Stimulated activated CD8-positive, alpha-beta memory T cell treated with anti-CD3 and anti-CD28 coated beads, Interleukin-7, amount 100 ng/mL, for 24 hours (primary cell): ENCODE measurements at places on chromosomes 5 and 9.

GRCh38 chr9:16625811-16626210 is 244.7 kb downstream of the BNC2 start:
- DNase-seq = no peak

- no peak for DNase-seq
These were observed 606 bp downstream of the TBC1D13 start for GRCh38 chr9:128787659-128788058.

GRCh38 chr9:92647671-92648473 is 22.1 kb downstream of the IPPK start:
- DNase-seq = no peak

DNA sequence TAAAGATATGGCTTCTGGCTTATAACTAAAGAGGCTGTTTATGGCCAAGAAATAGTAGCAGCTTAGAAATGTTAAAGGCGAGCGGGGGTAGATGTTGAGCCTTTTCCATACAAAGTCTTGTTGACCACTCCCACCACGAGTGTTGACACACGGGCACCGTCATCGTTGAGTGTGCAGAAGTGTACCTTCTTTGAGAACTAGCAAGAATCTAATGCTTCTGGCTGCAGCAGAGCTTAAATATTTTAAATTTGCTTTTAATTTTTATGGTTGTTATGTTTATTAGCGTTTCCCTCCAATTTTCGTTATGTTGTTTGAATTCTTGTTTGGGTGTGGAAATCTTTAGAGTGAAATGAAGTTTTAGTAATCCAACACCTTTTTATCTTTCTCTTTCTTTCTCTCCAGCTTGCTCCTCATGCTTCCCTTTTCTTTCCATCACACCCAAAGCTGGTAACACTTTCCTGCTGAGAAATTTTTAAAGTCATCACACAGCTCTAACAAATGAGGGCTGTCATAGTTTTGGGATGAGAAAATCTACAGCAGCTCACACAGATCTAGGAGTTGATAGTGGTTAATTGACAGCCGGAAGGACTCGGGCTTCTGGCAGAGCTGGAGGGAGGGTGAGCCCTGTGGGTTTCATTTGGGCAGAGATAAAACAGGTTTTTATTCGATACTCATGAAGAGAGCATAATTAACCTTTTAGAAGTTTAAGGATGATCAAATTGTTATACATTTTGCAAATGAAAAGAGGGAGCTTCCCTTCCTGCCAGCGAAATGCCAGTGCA is 120.1 kb upstream of the ZNF608 start:
- no peak for DNase-seq

DNA sequence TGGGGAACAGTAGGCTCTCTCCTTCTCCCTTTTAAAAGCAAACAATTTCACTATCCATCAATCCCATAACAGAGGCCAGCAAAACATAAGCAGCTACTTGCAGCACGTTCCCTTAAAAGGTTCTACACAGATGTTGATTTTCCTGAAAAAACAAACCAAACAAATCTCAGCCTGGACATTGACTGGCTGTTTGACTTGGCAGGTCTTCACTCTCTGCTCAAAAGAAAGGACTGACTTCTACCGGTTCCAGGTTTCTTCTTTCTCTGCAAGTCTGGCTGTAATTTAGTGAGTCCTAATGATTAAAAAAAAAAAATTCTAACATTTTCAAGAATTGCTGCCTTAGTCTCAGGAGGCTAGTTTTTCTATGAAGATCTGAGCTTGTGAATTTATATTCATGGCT is 203.1 kb upstream of the EFNA5 start:
- DNase-seq = no peak

DNA sequence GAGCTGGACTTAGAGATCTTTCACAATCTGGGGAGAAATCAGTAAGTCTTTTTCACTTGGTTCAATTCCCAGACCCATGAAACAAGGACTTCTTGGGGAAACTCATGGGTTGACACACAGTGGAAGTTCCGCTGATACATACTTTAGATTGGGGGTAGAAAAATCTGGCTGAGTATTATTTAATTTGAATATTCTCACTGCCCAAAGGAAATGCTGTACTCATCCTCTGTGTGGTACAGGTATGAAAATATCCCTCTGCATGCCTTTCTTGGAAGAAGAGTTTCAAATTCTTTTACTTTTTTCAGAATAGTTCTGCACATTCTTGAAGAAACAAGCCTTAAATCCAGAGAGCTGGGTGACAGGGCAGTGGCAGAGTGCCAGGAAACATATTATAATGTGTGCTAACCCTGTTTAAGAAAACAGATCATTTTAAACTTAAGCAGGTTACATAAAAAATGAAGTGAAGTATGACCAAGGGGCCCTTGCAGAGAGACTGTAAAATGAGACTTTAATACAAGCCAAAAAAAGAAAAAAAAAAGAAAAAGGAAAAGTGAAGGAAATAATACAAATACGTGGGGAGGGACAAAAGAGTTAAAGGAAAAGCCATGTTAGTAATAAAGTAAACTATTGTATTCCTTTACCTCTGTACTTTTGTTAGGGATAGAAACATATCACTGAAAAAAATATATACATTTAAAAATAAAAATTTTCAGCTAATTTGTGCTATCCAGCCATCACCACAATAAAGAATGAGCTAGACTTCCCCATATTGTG is 173.4 kb upstream of the NR3C1 start:
- no peak for DNase-seq
